Hematopoietic multipotent progenitor cell treated with erythropoietin and hydrocortisone succinate and interleukin-3 and kit ligand, for 4 days (in vitro differentiated cells): ENCODE measurements at places on chromosomes 3 and 15.

- no peak for DNase-seq
Measured at GRCh38 chr3:115709093-115709492, 85.8 kb downstream of the GAP43 start.

GRCh38 chr15:83904107-83905040, 250.5 kb downstream of the ADAMTSL3 start:
- DNase-seq: peak; percentile 12

DNA sequence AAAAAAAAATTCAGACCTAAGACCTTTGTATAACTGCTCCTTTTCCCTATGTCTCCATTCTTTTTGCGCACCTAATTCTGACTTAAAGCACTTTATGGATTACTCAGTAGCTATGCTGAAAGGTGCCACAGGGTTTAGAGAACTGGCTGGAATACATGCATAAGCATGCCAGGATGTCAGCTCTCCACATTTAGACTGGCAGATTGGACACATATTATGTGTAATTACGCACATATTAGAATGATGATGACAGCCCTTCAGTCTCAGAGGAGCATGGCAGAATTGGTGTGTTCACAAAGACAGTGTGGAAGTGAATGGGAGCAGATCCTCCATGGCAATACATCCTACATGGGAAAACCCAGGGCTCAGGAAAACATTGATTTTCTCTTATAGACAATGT, 108.1 kb upstream of the LSAMP start:
- DNase-seq: no peak

GRCh38 chr3:5051772-5052171, 70.3 kb upstream of the ARL8B start:
- no peak for DNase-seq

DNA sequence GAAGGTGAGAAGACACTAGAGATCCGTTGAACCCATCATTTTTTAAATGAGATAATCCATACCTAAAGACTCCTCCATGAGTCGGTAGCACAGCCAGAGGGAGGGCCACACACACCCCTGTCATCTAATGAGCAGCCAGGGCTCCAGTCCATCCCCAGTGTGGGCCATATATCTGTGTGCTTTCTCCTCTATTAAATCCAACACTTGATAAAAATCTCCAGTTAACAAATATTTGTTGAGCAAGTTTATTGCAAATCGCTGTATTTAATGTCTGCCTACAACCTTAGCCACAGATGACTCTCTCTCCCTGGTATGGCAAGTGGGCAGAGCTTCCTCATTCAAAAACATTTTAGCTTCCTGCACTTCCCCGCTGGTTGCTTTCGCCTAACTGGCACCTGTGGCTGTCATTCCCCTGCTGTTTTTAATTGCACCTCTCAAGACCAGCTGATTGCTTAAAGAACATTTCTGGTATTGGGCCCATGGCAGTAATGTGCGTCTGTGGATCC, 82.8 kb downstream of the SMAD3 start:
- peak; percentile 73 for DNase-seq

DNA sequence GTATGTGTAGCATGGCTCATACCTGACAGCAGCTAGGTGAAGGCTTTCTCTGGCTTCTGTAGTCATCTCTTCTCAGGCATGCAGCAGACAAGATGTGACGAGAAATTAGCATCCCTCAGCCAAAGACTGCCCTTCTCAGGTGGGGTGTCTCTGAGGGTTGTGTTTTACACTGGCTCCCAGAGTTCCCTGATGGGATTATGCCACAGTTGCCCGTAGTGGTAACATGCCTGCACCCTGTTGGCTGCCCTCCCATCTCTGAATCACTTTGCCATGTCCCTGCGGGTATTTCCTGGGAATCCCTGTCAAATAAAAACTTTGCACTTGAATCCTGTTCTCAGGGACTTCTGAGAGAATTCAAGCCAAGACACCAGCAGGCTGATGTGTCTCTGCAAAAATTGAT, 70.5 kb downstream of the LRTM1 start:
- DNase-seq: no peak

DNA sequence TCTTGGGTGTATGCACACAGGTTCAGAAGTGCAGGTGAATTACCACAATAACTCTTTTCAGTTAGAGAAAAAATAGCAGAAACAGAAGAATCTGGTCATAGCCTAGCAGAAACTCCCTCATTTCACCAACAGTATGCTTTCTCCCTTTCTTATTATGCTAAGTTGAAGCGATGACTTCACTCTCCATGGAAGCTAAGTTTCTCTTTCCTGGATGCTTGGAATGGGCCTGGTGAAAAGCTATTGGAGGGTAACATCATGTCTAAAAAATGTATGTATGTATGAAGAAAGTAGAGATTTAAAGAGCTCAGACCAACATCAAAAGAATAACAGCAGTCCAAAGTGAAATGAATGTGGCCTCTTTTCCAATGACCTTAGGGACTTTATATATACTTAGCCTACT, 145.5 kb downstream of the TIGIT start:
- no peak for DNase-seq

- DNase-seq: no peak
Measured at GRCh38 chr3:50599115-50599715, 12.4 kb downstream of the CISH start.

GRCh38 chr3:126987129-126987528, 4.2 kb downstream of the PLXNA1 start:
- DNase-seq: no peak

DNA sequence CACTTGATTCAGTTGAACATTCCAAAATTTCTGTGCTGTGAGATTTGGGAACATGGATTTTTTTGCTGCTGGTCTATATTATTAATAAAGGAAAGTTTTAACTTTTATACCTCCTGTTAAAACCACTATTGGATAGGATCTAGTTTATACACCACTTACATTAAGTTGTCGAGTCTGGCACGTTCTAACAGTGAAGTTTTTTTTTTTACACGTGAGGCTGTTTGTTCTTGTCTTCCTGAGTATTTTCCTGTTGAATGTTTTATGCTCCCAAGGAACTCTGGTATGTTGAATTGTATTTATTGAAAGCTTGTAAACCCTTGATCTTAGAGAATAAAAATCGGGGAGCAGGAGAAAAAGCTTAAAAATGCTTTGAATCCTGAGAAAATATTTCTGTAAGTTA, 338.8 kb downstream of the RBMS3 start:
- DNase-seq: no peak

- DNase-seq: peak; percentile 22
Measured at GRCh38 chr3:133466531-133467386, 66.9 kb downstream of the BFSP2 start.

- DNase-seq: peak; percentile 49
Measured at GRCh38 chr3:53846134-53846850, at the start of the genes CHDH and IL17RB. Gene CHDH (minus strand): TSS chr3:53846419. CDS start chr3:53824008, 22,411 bp downstream. Gene IL17RB (plus strand): TSS chr3:53846568. CDS start chr3:53846589, 21 bp downstream.

- no peak for DNase-seq
Measured at GRCh38 chr3:153158961-153159735, 2.9 kb upstream of the RAP2B start.

- no peak for DNase-seq
Measured at GRCh38 chr3:126111126-126111551, 27.2 kb upstream of the SLC41A3 start.

- DNase-seq: no peak
Measured at GRCh38 chr3:161674402-161674801, 177.8 kb downstream of the OTOL1 start.

- no peak for DNase-seq
Measured at GRCh38 chr15:77087213-77087612, 16.3 kb upstream of the TSPAN3 start.

GRCh38 chr3:61864886-61865285, 303.5 kb downstream of the PTPRG start:
- DNase-seq: no peak

DNA sequence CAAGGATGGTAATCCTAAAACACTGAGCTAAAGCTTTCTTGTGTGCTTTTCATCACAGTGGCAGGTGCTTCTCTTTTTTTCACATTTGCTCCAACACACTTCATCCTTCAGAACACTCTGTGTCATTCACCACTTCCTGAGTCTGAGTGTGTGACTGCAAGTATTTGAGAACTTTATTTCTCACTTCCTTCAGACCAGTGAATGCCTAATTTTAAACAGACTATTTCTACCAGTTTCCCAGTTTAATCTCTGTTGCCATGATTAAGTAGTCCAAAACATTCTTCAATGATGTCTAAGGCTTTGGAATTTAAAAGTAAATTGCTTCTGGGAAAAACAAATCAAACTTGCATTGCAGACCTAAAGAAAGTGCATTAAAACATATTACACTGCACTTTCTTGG, 541.2 kb downstream of the RBMS3 start:
- DNase-seq: no peak

DNA sequence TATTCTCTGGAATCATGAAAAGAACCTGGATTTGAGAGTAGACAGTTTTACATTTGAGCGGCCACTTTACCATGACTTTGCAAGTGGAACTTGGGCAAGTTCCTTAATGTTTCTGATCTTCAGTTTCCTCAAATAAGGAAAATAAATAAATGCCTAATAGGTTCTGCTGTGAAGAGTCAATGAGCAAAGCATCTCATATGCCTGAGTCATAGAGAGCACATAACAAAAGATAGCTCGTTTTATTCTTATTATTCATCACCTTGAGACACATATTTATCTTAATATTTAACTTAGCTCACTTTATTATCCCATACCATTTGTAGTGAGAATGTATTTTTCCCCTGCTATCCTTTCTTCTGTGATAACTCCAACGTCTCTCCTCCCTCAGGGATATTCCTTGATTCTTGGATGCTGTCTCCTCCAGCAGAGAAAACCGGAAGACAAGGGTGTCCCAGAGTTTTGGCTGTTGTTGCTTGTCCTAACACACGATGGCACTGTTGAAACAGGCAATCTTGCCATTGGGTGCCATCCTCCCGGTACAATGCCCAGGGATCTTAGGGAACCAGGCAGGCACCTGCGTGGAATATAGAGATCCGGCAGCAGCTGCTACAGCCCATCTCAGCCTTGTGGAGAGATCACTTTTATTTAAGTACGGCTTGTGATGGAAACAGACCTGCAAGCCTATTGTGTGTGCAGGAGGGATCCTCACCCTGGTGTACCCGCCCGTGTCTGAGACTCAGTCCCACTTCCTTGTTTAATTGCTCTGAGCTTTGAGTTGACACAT, 33.3 kb upstream of the VPS33B start:
- peak; percentile 79 for DNase-seq

DNA sequence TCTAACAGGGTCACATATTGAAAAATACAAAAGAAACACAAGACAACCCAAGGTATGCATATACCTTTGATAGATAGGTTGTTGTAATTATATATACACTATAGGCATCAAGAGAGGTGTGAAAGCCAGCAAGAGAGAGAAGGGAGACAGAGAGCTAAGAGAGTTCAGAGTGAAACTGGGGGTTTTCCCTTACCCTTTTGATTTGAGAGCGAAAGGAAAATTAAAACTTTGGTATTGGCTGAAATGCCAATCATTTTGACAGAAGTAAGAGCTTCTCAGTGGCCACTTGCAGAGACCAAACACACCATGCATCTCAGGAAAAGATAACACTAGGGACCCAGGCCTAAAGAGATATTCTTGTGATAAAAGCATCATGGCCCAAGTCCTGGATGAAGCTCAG, 183.6 kb downstream of the SHOX2 start:
- no peak for DNase-seq

DNA sequence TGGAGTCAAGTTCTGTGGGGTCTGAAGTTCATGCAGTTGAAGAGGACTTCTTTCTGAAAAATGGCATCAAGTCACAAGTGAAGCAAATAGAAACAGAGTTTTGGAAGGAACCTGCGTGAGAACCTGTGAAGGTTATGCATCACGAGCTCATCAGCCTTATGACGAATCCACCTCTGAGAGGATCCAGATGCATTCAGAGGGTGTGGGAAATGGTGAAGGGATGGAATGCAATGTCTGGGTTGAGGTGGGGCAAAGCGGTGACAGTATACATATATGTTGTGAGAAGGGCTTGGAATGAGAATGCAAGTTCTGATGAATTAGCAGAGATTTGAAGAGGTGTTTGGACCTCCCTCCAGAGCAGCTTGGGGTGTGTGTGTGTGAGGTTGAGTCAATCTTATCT, 382.1 kb upstream of the TBL1XR1 start:
- DNase-seq: no peak

GRCh38 chr3:159520638-159521037, 468.0 kb upstream of the IL12A start:
- no peak for DNase-seq

- no peak for DNase-seq
Measured at GRCh38 chr15:49131403-49131802, 24.0 kb downstream of the COPS2 start.

- DNase-seq: peak; percentile 78
Measured at GRCh38 chr3:194395778-194396538, 3.1 kb downstream of the GP5 start.

GRCh38 chr3:137998121-137999042, 11.6 kb upstream of the CLDN18 start:
- no peak for DNase-seq

GRCh38 chr3:175009295-175009694, 150.2 kb downstream of the NAALADL2 start:
- DNase-seq: no peak

GRCh38 chr3:107313711-107314110, 63.5 kb upstream of the CCDC54 start:
- DNase-seq: peak; percentile 63

- peak; percentile 74 for DNase-seq
Measured at GRCh38 chr15:79849789-79850188, 47.0 kb downstream of the MTHFS start.

GRCh38 chr3:197734667-197735318, 1.9 kb downstream of the RUBCN start:
- peak; percentile 68 for DNase-seq

GRCh38 chr3:120202363-120202762, 82.7 kb downstream of the GPR156 start:
- DNase-seq: no peak

DNA sequence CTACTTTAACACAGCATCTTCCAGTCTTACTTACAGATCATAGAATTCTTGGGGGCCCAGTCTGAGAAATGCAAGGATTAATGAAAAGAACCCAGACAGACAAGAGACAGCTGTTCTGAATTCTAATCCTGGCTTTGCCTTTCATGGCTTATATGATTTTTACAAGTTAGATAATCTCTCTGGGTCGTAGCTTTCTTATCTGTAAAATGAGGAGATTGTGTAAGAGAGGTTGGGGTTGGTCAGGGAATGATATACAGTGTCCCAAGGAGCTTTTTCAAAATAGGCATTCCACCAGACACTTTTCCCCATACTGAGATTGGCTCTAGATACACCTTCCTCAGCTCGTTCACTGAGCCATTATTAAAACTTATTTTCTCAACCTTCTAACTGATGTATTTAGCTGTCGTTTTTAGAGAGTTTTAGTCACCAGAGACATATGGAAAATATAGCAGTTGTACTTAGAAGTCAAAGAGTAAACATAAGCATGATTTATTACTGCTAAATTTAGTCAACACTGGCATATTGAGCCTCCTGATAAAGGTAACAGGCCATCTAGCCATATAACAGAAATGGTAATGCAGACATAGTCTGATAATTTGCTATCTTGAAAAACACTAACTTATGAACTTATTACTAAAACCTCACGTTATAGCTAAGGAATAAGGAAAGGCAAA, 163.0 kb upstream of the MLF1 start:
- DNase-seq: peak; percentile 47

GRCh38 chr3:124650798-124651197, 79.5 kb upstream of the UMPS start:
- DNase-seq: peak; percentile 50
